ENCODE measurements at places on chromosomes 1 and 21.

DNA sequence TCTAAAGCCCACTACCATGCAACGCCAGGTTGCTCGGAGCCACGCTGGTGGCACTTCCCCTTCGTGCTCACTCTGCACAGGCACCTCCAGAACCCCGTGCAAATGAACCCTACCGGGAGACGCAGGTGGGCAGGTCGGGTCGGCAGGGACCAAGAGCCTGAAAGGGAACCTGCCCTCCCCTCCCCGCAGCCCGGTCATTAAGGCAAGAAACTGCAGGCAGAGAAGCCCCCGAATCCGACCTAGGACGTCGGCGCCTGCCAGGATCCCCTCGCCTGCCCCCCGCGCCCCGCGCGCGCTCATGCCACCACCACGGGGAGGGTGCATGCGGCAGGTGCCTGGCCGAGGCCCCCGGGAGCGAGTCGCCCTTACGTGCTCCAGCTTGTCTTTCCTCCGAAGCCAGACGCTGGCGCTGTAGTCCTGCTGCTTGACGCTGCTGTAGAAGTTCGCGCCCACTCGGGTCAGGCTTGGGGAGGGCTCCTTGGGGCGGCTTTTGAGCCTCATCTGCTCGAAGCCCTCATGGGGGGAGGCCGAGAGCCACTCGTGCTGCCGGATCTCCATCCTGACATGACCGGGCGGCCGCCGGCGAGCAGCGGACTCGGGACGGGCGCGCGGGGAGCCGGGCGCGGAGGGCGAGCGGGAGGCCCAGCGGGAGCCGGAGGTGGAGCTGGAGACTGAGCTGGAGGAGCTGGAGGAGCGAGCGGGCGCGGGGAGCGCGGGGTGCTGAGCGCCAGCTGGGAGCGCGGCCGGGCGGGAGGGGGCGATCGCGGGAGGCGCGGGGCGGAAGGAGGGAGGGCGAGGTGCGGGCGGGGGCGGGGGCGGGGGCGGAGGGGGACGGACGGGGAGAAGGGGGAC is 552 bp downstream of the PLD5 start:
- DNase-seq = peak; percentile 13

DNA sequence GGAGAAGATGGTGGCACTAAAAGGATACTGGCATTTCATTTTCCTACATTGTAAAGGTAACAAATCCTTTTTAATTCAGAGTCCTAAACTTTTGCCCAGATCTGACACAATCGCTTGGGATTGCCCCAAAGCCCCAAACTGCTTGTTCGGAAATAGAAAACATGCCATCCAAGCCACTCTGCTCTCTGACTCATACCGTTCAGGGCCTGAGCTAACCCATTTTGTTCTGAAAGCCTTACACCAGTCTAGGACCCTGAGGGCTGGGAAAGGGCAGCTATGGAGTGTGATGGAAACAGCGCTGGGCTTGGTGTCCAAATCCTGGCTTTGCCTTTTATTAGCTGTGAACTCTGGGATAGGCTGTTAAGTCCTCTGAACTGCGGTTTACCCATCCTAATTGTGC is 159.4 kb upstream of the UBE2U start:
- no peak for DNase-seq

GRCh38 chr21:41987310-41987709 is 22.9 kb downstream of the ZBTB21 start:
- DNase-seq = no peak

DNA sequence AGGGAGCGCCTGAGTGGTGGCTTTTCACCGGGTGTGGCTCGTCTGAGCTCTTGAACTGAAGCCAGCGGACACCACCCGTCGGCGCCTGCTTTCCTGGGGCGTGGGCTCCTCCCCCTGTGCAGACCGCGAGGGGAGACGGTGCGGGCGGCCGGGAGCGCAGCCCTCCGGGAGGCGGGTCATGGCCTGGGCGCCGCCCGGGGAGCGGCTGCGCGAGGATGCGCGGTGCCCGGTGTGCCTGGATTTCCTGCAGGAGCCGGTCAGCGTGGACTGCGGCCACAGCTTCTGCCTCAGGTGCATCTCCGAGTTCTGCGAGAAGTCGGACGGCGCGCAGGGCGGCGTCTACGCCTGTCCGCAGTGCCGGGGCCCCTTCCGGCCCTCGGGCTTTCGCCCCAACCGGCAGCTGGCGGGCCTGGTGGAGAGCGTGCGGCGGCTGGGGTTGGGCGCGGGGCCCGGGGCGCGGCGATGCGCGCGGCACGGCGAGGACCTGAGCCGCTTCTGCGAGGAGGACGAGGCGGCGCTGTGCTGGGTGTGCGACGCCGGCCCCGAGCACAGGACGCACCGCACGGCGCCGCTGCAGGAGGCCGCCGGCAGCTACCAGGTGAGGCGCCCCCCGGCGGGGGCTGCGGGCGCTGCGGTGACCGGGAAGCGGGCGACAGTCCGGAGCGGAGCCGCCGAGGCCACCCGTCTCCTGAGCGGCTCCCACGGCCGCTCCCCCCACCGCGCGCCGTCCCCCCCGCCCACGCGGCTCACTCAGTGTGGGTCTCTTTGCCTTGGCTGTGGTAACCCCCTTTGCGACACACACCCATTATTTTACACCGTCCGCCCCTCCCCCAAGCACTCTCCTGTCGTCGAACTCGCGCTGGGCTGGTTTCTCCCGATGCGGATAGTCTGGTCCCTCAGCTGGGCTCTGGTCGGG is at the start of gene TRIM58:
Gene TRIM58, plus strand, starts transcription at position 119 of the 916 bp plus-strand sequence. Its CDS starts 60 bp downstream, at position 179.
- peak; percentile 18 for DNase-seq

DNA sequence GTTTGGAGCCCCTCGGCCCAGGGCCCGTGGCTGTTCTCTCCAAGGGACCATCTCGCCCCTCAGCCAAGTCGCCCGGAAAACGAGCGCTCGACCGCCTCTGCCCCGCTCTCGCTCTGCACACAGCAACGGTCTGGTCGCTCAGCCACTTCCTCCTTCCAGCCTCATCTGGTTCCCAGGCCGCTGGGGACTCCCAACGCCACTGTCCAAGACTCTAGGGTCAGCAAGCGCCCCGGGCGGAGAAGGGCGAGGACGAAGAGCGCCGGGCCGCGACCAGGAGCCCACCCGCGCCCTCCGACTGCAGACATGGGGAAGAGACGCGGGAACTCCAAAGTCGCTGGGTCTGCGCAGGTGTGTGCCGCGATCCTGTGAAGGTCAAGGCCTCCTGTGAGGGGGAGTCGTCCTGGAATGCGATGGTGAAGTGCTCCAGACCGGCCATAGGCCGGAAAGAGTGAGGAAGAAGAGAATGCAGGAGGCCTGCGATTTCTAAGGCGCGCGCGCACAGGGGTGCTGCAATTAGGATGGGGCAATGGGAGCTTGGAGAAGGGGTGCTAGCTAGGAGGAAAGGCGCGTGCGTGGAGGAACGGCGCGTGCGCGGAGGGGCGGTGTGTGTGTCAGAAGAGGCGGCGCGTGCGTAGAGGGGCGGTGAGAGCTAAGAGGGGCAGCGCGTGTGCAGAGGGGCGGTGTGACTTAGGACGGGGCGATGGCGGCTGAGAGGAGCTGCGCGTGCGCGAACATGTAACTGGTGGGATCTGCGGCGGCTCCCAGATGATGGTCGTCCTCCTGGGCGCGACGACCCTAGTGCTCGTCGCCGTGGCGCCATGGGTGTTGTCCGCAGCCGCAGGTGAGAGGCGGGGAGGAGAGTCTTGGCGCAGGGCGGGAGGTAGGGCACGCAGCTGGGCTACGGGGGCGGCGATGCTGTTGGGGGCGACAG is at the start of gene IFNAR1:
Gene IFNAR1, plus strand, starts transcription at position 680 of the 931 bp plus-strand sequence. Its CDS starts 86 bp downstream, at position 766.
- peak; percentile 99 for DNase-seq

DNA sequence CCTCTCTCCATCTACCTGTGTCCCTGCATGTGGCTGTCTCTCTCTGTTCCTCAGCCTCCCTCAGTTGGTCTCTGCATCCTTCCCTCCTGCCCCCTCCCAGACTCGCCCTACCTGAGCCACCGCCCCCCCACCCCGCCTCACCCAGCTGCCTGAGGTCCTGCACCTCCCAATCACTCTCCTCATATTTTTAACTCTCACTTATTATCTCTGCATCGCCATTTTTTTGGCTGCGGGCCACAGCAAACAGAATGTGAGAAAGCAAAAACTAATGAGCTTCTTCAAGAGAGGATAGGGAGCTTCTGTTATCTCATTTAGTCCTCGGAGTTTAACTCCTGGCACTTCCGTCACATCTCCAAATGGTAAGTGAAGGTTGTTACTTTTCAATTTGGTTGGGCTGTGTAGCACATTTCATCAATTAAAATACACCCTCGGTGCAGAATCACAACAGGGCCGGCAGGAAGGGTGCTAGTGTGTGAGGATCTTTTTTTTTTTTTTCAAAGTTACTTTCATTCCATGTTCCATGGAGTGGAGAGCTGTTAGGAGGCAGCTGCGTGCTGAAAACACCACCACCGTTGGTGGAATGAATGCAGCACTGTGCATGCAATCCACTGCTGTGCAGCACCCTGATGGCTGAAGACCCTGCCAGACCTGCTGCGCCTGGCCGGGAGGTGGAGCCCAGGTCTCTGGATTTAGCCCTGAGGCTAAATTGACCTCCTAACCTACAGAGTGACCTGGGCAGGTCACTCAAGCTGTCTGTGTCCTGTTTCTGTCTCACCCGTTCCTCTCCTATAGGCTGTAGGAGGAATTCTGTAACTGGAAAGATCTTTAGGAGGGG is 157.2 kb upstream of the NFIA start:
- no peak for DNase-seq

- no peak for DNase-seq
Measured at GRCh38 chr1:230823931-230824381, 44.4 kb downstream of the C1orf198 start.

- no peak for DNase-seq
Measured at GRCh38 chr1:17112496-17113236, 6.6 kb downstream of the PADI2 start.

GRCh38 chr1:57307392-57308170 is 116.3 kb downstream of the DAB1 start:
- DNase-seq = peak; percentile 14

- peak; percentile 73 for DNase-seq
Measured at GRCh38 chr1:220879076-220879508, at the start of gene HLX. HLX (plus strand) TSS chr1:220879443; CDS start chr1:220879858, 415 bp downstream.

DNA sequence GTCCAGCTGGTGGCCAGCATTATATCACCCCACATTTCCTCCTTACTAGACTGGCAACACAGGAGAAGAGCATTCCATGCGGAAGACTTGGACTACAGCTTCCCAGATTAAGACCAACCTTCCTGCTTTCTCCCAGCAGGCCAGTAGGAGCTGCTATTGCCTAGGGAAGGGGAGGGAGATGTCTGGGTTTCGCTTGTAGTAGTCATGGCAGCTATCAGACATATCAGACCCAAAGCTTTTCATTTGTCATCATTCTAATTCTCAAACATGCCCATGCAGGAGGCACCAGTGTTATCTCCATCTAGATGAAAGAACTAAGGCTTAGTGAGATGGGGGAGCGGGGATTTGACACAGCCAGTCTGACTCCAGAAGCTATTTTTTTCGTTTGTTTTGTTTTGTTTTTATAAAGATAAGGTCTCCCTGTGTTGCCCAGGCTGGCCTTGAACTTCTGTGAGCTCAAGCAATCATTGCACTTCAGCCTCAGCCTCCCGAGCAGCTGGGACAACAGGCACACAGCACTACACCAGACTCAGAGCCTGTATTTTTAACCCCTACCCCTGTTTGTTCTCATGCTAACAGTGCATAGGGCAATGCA is 4.5 kb downstream of the PLA2G2A start:
- no peak for DNase-seq

- DNase-seq = no peak
Measured at GRCh38 chr1:222243902-222244301, 304.0 kb downstream of the HHIPL2 start.

GRCh38 chr1:201475915-201476669 is 7.1 kb upstream of the PHLDA3 start:
- no peak for DNase-seq

DNA sequence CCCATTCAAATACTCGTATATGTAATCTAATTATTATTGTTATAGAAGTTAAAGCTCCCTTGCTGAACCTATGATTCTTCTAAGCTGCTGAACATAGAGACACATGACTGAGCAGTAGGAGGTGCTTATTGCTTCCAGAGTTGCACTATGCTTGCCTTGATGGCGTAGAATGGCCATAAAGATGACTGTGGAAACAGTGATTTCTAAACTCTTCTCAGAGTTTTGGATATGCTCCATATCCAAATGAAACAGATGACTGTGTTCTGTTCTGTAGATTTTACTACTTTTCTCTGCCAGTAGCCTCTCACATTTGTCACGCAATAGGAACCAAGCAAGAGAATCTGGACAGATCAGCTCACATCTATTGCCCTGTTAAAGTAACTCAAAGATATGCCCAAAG is 88.1 kb upstream of the CACYBP start:
- no peak for DNase-seq

GRCh38 chr1:50175719-50176639 is 67.3 kb downstream of the ELAVL4 start:
- DNase-seq = no peak

DNA sequence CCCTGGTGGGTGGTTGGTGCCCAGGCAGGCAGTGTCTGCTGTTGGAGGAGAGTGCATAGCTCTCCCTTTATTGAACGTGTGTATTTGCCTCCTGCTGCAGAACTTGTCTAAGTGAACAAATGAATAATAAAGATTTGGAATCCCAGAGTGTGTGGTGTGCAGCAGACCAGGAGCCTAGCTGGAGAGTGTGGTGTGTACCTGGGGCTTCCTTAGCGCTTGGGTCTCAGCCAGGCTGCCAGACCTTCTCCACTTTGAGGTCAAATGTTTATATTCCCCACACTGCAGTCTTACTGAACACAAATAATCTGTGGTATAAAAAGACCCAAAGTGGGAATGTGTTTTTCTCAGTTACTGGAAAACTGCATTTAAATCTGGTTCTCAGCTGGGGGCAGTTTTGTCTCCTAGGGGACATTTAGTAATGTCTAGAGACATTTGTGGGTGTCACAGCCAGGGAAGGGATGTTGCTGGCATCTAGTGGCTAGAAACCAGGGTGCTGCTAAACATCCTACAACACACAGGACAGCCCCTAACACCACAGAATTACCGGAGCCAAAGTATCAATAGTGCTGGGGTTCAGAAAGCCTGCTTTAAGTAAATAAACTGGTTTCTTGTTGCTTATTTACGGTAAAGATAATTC is 23.6 kb downstream of the SLC37A1 start:
- no peak for DNase-seq

DNA sequence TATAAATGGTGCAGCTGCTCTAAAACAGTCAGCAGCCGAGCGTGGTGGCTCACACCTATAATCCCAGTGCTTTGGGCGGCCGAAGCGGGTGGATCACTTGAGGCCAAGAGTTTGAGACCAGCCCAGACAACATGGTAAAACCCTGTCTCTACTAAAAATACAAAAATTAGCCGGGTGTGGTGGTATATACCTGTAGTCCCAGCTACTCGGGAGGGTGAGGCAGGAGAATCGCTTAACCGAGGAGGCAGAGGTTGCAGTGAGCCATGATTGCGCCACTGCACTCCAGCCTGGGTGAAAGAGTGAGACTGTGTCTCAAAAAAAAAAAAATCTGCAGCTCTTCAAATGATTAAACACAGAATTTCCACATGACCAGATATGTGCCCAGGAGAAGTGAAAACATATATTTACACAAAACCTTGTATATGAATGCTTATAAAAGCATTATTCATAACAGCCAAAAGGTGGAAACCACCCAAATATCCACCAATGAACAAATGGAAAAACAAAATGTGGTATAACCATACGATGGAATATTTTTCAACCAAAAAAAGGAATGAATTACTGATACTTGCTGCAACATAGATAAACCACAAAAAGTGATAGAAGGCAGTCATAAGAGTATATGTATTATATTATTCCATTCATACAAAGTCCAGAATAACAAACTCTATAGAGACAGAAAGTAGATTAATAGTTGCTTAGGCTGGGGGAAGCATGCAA is 14.1 kb downstream of the EPS15 start:
- DNase-seq = peak; percentile 68

- DNase-seq = peak; percentile 5
Measured at GRCh38 chr1:110686188-110686587, 11.4 kb upstream of the KCNA3 start.

- no peak for DNase-seq
Measured at GRCh38 chr1:151325646-151326429, 1.4 kb downstream of the PI4KB start.

All from GM06990 (cell line).